Endothelial cell (in vitro differentiated cells): ENCODE measurements at places on chromosomes 11 and 22.
A peak's percentile ranks its signal among the peaks of the same experiment; 100 is the strongest.

DNA sequence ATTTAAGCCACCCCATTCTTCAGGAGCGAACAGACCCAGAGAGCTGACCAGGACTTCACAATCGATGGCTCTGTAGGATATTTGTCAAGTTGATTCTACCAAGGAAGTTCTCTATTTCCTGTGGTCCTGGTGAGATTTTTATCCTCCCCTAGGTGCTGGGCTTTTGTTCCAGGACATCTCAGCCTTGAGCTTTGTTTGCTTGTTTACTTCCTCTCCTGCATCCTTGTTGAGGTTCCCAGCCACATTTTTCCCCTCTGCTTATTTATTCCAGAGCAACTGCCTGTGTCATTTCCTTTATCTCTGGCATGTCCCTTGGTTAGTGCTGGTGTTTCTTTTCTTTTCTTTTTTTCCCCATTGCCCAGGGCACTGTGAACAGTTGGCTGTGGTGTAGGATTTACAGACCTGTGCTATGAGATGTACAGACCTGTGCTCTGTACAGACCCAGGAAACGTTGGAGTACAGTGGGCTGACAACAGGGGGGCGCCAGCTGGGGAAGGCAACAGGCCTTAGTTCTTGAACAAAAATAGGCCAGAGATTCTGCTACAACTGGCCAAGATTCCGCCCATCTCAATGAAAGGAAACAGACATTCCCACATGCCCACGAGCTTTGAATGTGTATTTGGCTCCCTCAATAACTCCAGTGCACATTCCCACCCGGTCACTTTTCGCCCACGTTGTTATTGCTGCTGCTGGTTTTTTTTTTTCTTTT is 235.9 kb upstream of the DDI1 start:
- peak; percentile 50 for DNase-seq

DNA sequence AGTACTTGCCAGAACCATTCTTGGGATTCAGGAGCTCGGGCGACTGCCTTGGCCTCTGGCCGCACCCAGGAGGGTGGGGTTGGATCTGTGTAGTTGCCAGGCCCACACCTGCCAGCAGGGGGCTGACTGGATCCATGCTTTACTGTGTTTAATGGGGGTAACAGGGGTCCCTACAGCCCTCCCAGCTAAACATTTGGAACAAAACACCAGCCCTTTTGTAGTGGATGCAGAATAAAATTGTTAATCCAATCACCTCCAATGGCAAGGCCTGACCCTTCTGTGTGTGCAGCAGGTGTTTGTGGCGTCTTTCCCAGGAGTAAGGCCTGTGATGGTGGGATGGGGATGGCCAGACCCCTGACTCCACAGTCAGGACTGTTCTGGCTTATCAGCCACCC is 22.5 kb downstream of the SUN2 start:
- DNase-seq = peak; percentile 51

DNA sequence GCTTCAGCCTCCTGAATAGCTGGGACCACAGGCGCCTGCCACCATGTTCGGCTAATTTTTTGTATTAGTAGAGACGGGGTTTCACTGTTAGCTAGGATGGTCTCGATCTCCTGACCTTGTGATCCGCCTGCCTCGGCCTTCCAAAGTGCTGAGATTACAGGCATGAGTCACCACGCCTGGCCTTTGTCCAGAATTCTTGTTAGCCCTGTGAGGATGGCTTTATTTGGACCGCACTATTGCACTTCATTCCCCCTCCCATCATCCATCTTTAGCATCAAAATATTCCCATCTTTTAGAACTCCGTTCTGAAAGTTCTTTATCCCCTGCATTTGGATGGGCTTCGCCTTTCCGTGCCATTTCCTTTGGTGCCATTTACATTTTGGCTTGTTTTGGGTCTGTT is 2.6 kb downstream of the SAMM50 start:
- no peak for DNase-seq

DNA sequence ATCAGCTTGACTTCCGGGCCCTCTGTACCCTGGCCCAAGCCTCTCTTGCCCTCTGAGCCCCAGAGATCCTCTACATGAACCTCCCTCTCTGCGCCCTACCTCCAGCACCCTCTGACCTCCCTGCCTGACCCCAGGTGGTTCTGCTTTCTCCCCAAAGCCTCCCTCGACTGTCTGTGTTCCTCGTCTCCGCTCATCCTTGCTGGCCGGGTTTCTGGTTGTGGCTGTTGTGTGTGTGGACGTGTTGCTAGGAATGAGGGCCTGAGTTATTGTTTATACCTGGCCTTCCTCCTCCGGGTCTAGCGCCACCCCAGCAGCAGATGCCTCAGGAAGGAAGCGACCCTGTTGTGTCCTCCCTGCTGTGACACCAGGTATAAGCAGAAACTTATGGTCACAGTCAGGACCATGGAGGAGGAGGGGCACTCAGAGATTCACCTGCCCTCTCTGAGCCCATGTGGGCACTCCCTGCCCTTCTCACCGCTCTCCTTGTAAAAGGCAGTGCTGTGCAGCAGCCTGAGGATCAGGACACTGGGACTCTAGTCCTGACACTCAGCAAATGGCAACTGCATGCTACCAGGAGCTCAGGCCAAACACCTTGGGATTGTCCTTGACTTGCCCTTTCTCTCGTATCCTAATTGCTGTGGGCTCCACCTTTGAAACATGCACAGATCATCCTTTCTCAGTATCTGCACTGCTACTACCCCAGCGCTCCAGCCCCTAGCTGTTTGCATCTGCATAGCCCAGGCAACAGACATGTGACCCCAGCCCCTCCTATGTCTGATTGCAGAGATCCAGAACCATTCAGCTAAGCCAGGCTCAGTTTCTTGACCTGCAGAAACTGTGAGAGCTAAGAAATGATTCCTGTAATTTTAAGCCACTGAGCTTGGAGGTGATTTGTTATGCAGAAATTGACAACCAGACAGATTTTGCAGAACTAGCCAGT is 140.1 kb downstream of the ST3GAL4 start:
- no peak for DNase-seq

DNA sequence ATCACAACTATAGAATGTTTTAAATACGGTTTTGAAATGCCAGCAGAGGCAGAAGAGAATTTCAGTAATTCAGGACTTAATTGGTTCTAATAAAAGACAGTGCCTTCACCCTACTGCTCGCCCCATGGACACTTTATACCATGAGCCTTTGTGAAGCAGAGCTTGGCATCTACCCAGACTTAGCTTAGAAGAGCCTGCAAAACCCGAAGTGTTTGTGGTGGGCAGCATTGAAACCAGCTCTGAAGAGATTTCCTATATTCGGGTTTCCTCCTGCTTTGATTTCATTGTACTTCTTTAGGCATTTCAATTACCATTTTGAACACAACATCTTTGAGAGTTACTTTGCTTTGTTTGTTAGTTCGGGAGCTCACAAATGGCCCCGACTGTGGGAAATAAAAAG is 185.1 kb upstream of the MTNR1B start:
- DNase-seq = no peak

DNA sequence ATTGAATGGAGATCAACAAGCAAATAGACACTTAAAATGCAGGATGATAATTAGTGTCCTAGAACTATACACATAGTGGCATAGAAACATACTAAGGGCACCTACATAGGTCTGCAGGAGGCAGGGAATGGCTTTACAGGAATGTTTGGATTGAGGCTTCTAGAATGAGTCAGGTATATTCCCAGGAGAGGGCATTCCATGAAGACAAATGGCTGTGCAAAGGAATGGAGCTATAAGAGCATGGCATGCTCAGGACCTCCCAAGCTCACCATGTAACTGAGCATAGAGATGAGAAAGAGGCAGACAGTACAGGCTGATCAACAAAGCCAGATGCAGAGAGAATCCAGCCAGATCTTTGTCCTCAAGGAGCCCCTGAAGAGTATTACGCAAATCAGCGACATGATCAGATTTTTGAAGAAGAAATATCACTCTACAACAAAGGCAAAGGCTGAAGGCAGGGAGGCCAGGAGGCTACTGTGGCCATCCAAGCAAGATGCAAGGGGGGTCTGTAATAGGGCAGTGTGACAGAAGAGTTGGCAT is 211.1 kb upstream of the MTNR1B start:
- DNase-seq = no peak
